ENCODE measurements at places on chromosomes 2 and 18.
A peak's percentile ranks its signal among the peaks of the same experiment; 100 is the strongest.

DNA sequence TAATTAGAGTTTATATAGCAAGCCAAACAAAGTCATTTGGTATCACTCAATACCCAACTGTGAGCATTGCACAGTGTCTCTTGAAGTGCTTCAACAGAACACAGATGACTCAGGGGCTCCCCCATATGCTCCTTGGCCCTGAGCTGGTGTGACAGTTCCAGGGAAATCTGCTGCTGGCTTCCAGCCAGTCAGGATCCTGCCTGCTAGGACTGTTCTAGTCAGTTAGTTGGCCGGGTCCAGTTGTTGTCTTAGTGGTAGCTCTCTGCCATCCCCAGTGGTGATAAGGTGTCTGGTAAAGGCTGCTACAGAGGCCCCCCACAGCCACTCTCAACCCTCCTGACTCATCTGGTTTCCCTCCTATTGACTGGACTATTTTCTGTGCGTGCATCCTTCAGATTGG is 100.3 kb downstream of the IRS1 start:
- no peak for DNase-seq

DNA sequence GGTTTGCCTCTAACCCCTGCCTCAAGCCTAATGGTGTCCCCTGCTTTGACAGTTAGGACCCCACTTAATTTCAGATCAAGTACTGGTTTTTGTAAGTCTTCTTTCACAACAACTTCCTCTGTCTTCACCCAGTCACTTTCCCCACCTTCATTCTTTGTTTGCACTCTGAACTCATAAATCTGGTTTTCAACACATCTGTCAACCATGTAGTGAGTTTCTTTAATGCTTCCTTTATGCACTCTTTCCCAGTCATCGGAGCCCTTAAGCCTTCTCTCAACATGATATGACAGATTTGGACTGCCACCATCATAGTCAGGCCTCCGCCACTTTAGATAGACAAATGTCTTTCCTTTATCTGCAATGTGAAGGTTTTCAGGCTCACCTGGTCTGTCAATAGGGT is 109.1 kb downstream of the PLEKHA3 start:
- DNase-seq: no peak

DNA sequence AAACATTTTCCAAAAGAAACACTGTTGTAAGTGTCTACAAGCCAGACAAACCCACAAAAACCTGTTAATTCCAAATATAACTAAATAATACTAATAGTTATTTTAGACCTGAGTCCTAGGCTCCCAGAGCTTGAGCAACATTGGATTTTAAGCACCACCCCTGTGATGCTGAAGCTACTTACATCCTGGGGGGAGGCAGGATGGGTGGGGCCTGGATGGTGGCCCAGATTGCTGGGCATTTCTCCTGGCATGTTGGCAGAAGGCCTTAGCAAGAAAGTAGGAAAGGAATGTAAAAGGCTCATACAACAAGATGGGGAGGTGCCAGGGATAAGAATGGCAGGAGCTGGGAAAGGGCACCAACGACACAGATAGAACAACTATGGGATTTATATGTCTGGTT is 50.7 kb upstream of the OTX1 start:
- DNase-seq: no peak

DNA sequence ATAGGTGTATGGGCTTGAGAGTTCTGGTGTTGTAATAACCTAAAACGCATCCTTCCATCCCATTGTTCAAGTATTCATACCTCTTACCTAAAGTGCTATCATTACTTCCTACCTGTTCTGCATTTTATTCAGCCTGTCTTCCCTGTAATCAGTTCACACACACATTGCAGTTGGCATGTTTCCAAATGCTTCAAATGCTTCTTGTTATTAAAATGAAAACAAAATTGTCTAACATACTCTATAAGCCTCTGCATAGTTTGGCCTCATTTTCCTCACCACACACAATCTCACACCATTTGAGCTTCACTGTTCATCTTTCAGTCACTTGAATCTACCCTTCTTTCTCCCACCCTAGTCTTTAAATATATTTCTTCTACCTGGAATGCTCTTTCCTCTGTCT is 1178.2 kb upstream of the NRXN1 start:
- DNase-seq: no peak

DNA sequence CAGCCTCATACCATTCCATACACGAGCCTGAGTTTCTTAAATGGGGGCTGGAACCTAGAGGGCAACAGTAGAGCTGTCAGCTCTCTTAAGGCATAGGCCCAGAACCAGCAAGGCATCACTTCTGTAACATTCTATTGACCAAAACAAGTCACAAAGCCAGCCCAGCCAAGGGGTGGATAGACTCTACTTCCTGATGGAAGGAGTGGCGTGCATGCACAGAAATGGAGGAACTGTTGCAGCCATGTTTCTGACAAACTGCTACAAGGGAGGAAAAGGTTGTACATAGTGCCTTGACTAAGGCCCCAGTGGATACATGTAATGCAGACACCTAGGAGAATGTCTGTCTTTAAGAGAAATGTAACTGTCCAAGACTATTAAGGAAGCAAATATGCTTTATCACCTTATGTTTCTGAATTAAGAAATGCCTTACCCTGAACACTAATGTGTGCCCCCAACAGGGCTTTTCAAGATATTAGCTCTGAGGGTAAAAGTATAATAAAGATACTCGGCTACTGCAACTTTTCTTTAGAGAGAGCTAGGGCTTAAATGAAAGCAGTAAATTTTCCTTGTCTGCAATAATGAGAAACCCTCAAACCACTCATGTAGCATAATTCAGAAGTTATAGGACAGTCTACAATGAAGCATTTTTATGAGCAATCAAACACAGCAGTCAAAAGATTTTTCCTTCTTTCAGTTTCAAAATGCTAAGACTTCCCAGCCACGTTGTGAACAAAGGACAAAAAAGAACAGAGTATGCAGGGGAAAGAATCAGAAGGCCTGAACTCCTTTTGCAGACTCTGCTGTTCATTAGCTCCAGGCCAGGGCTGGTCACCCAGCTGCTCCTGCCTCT is 35.1 kb upstream of the CDC42EP3 start:
- no peak for DNase-seq

- no peak for DNase-seq
Observed at GRCh38 chr2:163565192-163565591, 170.6 kb downstream of the FIGN start.

DNA sequence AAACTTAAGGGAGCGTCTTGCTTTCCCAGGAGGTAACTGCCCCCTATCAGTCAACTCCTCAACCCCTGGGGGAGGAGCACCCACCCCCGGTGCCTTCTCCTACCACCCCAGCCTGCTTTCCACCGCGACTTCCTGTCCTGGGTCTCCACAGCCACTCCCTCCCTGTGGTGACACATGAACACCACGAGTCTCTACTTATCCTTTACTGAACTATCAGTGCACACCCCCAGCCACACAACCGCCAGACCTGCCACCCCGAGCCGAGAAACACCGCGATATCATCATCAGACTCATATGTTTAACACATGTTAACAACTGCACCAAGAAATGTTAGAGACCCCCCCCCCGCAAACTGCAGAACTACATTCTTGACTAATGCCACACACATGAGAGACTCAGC is 43.3 kb downstream of the LONRF2 start:
- DNase-seq: no peak

- DNase-seq: no peak
Observed at GRCh38 chr2:187912950-187913349, 358.7 kb upstream of the TFPI start.

DNA sequence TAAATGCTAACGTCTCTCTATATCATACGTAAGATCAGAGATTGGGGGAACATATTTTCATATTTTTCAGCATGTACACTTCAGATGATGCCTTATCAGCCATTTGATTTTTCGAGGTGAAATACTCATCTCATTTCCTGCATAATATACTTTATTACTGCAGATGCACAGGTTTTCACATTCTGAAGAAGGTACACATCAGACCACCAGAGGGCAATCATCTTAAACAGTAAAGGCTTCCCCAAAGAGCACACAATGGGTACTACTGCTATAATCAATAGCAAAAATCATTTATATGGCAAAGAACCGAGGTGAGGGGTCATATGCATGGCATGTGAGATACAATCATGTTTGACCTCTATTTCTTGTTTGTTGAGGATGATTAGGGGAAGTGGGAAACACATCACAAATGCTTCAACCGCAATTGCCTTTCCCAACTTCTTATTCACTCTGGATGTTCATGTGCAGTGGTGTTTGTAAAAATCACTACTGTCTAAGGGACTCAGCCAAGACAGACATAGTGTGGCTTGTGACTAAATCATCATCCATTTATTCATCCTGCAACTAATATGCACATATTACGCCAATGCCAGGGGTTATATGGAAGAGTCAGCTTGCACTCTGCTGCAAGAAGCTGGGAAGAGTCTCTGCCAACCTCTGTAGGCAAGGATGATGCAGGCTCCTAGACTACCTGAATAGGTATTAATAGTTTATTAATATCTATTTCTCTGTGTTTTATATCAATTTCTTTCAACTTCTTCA is 118.7 kb downstream of the EPB41L3 start:
- no peak for DNase-seq

DNA sequence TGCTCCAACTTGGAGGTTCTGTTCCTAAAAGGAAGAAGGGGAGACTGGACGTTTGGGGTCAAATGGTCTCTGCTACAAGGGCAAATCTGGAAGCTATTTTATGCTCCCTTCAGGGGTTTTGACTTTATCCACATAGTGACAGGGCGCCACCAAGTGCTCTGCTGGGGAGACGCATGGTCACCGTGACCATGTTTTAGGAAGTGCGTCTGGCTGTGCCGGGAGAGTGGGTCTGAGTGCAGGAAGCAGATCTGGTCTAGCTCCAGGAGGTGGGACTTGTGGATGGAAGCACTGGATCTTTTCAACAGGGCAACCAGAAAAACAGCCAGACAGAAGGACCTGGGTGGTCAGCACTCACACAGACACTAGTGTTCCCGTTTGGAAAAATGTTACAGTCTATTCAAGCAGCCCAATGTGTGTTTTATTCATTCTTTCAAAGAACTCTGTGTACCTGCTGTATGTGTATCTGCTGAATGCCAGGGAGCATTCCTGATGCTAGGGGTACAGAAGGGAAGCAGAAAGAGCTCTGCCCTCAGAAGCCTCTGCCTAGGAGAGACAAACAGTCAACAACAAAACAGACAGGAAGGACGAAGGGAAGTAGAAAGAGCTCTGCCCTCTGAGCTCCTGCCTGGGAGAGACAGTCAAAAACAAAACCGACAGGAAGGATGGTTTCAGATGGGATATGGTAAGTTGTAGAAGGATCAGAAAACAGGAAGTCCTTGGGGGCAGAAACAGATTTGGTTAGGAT is 14.3 kb downstream of the IMPA2 start:
- DNase-seq: peak; percentile 35

DNA sequence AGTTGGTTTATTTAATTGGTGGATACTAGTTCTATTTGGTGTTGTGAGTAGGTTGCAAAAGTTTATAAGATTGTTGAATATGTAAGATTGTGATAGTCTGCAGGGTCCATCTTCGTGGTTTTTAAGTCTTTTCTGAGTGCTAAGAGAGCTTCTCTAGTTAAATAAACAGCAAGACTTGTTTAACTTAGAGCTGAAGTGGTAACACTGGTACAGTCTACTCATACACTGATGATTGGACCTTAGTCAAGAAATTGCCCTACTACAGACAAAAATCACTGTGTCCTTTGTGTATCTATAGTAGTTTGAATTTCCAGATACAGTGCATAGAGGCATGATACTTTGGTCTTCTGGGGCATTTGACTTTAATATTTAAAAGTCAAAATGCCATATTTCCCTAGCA is 94.6 kb downstream of the PHLPP1 start:
- DNase-seq: no peak

GRCh38 chr2:216113572-216113971 is 4.4 kb downstream of the XRCC5 start:
- no peak for DNase-seq

DNA sequence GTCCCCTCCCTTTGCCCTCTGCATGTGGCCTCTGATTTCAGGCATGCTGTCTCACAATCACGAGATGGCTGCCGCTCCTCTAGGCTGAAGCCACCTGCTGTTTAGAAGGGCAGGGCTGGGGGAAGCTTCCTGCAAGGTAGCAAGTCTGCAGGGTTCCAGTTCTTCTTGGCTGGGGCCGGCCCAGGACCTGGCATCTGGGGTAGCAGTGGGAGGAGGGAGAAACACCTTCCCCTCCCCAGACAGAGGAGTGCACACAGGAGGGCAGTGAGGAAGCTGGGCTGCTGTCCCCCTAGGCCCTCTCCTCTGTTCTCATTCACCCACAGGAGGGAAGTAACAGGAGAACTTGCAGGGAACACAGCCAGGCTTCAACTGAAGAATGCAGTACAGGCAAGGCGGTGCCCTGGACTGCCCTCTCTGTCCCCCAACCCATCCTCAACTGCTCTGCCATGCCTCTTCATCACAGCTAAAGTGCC is 345.9 kb upstream of the HS6ST1 start:
- DNase-seq: no peak

GRCh38 chr2:207238831-207239701 is 73.3 kb upstream of the KLF7 start:
- DNase-seq: no peak

GRCh38 chr2:178114462-178114861 is 2.2 kb downstream of the RBM45 start:
- DNase-seq: no peak

DNA sequence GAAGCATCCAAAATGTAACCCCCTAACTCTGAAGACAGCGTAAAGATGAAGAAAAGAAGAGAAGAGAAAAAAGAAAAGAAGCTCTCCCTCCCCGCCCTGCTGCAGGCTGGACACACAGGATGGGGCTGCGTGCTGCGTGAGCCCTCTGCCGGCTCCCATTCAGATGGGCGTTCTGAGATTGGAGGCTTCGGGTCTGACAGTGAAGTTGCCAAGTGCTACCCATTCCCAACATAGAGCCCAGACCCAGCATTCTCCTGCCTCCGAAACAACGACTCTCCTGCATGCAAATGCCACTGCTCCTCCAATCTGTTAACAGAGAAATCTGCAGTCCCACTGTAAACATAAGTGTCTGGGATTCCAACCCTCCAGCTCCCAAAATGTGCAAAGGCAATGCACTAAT is 234.9 kb downstream of the BCL11A start:
- DNase-seq: no peak

- no peak for DNase-seq
Observed at GRCh38 chr2:118974103-118974993, 32.4 kb downstream of the MARCO start.

DNA sequence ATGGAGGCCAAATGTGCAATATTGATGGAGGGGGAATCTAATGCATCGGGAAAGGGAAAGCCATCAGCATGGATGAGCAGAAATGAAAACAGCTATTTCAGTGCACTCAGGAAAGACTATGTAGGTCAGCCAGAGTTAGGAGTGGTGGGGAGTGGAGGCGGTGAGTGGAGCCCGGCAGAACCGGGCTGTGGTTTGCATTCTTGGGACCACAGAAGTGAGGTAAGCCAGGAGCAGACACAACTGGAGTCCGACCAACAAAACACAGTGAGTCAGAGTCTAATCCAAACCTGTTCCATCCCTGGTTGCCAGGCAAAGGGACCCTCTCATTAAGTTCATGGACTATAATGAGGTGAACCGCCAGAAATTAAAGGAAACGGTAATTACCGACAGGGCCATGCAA is 61.1 kb upstream of the RAB12 start:
- DNase-seq: no peak
